ENCODE measurements at places on chromosomes 6 and 20. TPM values are rescaled to one million over a fixed set of nuclear protein-coding genes. Genes with fewer than 3 reads are reported as not detected.

The OPN5 gene
- 0.61 TPM for polyA plus RNA-seq

The KCNG1 gene
- polyA plus RNA-seq: 4.3 TPM

The NRSN1 gene
- polyA plus RNA-seq: 0.58 TPM

DNA sequence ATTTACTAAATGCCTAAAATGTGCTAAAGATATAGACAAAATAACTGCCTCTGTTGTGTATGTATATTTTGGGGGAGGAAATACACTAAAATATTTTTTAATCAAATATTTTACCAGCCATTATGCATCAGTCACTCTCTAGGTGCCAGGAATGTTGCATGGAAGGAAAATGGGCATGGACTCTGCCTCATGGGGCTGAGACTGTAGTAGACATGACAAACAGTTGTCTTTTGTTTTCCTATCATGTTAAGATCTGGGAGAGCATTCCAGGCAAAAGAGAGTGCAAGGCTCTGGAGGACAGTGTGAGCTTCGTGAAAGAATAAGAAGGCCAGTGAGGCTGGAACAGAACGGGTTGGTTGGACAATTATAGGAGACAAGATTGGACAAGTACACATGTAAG lies 26.5 kb downstream of the HLA-DOB start:
- no peak for DNase-seq

DNA sequence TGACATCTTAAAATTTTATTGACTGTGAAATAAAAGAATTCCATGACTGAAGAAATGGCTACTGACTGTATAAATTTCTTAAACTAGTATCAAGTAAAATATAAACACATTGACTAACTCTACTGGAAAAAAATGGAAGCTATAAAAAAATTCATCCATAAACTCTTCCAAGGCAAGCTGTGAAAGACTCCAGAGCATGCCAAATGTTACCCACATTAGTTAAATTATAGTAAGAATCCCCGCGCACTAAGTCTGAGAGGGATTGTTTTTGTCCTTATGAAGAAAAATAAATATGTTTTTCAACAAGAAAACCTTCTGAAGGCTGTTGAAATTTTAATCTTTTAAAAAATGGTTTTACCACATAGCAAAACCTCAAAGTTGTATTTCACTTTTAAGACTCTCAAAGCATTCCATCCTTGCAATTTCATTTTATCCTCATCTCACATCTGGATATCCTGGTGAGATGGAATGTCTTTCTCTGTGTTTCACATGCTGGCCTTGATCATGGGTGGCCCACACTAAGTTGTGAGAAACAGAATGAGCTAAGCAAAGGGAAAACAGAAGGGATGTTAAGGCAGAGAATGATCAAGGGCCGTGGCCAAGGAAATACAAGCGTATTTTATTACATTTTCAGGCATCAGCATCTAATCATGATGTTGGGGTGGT lies 732.5 kb downstream of the KIF16B start:
- no peak for DNase-seq

- no peak for DNase-seq
Measured at GRCh38 chr6:4071330-4071729, 7.6 kb downstream of the FAM217A start.

DNA sequence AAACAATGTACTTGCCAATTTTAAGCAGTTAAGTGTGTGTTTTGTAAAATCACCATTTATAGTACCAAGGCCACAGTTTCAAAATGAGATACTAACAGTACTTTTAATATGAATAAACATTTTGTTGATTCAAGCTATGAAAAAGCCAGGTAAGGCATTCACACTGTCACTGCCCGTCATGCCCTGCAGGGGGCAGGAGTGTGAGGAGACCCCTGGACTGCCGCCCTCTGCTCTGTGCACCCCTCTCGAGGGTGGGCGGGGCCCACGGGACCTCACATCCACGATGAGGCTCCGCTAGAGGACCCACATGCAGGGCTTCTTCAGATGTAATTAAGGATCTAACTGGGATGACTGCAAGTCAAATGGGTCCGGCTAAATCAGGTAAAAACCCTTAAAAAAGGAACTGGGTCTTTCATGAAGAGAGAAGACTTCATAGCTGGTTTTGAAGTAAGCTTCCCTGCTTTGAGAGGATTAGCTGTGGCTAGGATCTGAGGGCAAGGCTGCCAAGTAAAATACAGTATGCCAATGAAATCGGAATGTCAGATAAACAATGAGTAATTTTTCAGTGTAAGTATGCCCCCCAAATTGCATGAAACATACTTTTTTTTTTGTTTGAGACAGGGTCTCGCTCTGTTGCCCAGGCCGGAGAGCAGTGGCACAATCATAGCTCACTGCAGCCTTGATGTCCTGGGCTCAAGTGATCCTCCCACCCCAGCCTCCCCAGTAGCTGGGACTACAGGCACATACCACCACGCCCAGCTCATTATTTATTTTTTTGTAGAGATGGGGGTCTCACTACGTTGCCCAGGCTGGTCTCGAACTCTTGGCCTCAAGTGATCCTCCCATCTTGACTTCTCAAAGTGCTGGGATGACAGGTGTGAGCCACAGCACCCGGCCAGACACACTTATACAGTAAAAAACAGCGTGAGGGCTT lies 18.7 kb downstream of the DIDO1 start:
- DNase-seq: no peak

DNA sequence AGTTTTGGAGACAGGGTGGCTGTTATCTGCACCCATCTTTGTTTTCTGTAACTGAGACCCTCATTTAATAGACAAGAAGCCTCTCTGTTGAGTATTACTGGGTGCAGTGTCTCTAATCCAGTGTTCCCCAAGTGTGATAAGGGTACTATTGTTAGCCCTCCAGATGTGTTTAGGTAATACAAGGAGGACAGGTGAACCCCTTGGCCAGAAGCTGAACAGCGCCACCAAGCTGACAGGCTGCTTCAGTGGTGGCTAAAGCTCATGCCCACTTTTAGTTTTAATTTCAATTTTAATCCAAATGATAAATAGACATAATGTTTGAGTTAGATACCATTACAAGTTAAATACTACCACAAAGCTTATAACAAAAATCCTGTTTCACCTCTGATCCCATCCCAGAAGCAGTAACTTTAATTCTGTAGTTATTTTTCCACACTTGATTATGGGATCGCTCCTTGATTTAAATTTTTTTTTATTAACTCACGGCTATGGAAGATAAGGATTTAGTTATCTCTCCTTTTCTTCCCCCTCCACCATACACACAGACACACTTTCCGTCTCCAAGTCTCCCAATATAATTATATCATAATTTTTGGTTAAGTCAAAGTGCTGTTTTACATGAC lies 8.4 kb upstream of the STK35 start:
- DNase-seq: no peak

GRCh38 chr6:7242835-7243178 lies 70.2 kb downstream of the SSR1 start:
- no peak for DNase-seq

DNA sequence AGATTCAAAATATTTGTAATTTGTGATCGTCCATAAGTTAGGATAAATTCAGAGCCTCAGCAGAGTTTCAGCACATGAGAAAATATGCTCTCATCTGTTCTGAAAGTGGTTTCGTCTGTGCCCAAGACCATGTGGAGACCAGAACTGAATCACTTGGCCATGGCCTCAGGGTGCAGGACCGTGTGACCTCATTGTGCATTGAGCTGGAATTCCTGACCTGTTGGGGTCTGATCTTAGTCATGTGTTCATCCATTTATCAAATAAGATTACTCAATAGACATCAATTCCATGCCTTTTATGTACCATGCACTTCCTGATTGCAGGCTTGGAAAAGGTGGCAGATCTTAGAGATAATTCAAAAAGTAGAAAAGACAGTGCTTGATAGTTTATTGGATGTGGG lies 680.5 kb downstream of the QKI start:
- DNase-seq: no peak

DNA sequence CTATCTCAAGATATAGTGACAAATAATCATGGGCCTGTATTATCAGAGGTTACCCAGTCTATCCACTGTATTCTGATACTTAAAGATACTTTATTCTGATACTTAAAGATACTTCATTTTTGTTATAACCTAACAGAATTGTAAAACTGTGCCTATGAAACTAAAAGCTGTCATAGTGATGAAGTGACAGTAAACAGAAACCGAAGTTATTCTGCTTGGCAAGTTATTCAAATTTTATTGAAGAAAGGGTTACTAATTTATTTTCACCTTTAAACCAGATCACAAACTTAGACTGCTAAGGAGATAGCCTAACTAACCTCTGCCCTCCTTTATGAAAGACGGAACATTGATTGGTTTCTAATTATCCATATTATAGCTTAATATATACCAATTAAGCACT lies 604.6 kb upstream of the IMPG1 start:
- no peak for DNase-seq
